ENCODE measurements at places on chromosomes 11 and 22.

- DNase-seq: no peak
These were observed 13.6 kb downstream of the TRIM29 start for GRCh38 chr11:120124355-120124754.

DNA sequence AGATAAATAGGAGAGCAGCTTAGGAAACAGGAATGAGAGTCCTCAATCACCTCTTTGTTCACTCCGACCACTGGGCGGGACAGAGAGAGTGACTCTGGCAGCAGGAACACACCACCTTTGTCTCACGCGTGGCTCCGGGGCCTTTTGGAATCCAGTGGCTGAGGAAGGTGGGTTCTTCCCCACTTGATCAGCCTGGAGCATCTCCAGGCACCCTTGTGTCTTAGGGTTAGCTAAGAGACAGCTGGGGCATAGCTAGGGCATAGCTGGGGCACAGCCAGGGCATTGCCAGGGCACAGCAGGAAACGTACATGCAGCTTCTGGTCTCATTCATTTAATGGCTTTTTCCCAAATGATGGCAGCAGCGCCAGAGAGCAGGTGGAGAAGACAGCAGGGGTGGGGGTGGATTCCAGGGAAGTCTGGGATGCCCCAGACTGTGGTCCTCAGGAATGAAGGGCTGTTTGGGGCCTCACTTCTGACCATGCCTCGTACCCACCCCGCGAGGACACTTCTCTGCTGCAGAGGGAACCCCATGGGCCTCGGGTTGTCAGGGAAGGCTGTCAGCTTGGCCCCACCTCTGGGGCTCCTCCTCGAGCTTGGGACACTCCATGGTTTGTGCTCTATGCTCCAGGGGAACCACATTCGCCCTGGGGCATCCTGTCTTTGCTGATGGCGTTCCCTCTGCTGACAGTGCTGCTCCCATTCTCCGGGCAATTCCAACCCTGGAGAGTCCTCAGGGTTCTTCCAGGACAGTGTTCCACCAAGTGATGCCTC is 30.4 kb upstream of the SHANK2 start:
- no peak for DNase-seq

DNA sequence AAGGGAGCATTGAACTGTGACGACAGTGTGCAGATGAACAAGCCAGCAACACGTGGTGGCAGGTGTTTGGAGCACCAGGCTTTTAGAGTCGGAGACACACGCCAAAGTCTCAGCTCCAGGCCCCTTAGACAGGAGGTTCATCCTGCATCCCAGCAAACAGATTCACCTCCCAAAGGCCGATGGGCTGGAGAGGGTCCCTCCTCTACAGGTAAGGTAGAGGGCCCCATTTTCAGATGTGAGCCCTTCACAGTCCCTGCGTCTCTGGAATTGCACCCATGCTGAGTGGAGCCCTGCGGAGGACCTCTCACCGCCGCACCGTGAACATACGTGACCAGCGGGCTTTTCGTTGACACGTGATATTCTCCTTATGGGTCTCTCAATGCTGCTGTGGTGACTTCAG is 109.0 kb upstream of the B3GAT1 start:
- DNase-seq: no peak

- no peak for DNase-seq
These were observed 46.4 kb downstream of the PPP6R3 start for GRCh38 chr11:68506908-68507307.

DNA sequence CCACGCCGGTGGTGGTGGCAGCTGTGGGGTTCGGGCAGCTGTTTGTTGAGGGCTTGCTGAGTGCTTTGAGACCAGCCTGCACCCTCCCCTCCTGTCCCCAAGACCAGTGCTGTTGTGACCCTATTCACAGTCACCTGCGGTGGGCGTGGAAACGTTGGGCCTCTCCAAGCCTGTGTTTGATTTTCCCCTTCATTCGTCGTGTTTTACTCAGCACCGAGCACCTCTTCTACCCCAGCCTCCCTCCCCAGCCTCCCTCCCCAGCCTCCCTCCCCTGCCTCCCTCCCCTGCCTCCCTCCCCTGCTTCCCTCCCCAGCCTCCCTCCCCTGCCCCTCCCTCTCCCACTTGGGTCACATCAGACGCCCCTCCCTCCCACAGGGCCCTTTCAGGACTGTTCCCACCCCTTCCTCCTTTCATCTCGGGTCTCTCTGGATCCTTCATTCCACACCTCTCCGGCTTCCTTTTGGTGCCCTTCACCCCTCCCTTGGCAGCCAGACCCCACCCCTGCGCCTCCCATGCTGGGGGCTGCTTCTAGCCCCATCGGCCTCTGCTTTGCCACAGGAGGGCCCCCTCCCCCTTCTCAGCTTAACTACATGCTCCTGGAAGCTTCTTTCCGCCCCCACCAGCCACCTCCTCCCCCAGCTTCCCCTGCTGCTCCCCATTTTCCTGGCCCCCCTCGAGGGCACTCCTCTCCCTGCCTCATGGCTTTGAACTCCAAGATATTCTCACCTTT is 14.8 kb downstream of the FRMD8 start:
- DNase-seq: no peak

DNA sequence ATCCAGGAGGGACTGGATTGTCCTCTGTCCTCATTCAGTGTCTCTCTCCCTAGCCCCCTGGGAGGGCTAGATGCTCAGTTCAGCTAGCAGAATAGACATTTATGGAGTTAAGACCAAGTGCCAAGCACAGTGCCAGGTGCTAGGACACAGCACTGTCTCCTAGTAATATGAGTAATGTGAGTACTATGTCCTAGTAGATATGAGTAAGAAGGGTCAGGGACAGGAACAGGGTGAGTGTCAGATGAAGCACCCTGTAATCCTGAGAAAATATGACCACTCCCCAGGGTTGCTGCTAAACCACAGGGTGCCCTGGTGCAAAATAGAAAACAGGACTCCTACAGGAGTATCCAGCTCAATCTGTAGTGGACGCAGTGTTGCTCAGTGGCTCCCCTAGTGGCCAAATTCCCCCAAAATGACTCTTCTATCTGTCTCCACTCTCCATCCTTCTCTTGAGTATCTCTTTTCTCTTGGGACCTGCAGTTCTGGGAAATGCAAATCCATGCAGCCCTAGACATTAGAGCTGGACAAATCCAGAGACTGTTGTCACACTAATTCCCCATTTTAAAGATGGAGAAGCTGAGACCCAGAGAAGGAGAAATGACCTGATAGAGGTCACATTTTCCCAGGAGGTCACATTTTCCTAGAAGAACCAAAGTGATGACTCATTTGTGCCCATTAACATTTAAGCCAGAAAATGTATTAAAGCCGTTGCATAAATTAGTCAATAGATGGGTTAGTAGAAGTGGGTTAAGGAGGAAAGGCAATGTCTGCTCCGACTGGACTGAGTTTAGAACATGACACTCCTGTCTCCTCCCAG is 214.3 kb downstream of the NXPE2 start:
- no peak for DNase-seq

DNA sequence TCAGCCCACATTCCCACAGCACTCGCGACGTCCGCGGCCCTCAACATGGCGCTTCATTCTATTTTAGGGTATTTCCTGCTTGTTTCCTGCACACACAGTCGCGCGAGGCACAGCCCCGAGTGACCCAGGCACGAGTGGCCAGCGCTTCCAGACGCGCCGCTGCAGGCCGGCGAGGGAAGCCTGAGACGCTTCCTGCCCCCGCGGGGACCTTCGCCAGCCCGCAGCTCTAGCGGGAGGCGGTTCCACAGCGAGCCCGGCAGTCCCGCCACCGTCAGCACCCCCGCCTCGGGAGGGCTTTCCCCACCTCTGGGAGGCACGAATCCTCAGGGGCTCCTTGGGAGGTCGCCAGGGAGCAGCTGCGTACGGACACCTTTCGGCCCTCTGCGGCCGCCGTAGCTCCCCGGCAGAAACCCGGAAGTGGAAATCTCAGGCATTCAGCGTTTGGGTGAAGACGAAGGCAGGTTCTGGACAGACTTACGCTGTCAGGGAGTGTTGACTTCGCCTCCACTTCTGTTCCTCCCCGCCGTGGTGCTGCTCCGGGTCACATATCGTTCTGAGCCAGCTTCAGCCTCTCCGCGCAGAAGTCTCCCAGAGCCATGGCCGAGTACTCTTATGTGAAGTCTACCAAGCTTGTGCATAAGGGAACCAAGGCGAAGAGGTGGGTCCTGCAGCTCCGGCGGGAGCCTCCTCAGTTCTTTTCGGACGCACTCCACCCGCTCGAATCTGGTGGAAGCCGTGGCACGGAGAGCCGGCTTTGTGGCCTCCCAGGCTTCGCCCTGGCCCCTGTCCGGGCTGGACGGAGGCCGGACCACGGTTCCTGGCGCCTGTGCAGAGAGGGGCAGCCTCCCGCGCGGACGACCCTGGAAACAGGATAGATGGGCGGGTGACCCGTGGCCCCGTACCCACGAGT is 2925.9 kb upstream of the OR11H1 start:
- DNase-seq: no peak
